Hepatocyte (in vitro differentiated cells): ENCODE measurements at places on chromosomes 5 and 9. TPM values are rescaled to one million over a fixed set of nuclear protein-coding genes. Genes with fewer than 3 reads are reported as not detected.
A peak's percentile ranks its signal among the peaks of the same experiment; 100 is the strongest.

GRCh38 chr9:128701227-128701854 lies 962 bp upstream of the PKN3 start:
- DNase-seq: no peak

- no peak for DNase-seq
These were observed 13.4 kb upstream of the GRHPR start for GRCh38 chr9:37408933-37409710.

- DNase-seq: no peak
These were observed 464.7 kb upstream of the COX7C start for GRCh38 chr5:86152988-86153560.

GRCh38 chr5:98557916-98558315 lies 215.5 kb upstream of the RGMB start:
- DNase-seq: no peak

DNA sequence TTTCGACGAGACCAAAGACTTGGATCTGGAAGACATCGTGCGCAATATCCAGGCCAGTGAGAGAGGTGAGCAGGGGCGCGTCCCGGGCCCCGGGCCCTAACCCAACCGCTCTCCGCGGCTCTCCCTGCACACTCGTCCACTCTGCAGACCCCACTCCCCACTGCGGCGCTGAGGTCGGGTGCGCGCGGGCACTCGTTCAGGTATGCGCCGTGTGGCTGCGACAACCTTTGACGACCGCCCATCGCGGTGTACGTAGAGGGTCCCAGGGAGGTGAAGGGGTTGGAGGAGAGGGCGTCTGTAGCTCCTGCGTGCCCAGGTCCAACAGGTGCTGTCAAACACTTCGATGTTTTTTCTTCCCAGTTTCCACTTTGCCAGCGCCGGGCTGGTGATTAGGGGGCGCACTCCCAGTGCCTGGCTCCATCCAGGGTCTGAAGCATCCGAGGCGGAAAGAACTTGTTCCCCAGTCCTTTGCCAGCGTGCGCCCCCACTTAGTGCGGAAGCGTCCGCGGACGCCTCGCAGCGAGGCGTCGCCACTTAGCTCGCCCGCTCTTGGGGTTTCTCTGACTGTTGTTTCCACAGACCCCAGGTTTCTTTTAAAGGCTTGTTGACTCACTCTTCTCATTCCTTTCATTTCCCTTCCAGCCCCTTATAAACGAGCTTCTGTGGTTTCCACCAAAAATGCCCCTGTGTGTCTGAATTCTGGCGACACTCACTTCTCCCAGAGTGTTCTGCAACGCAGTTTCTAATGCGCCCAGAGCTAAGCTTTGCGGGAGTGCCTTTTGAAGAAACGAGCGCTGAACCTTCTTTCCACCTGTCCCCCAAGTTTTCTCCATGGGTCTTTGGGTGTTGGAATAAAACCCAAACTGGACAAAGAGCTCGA lies 1.6 kb downstream of the NPR3 start:
- DNase-seq: no peak

DNA sequence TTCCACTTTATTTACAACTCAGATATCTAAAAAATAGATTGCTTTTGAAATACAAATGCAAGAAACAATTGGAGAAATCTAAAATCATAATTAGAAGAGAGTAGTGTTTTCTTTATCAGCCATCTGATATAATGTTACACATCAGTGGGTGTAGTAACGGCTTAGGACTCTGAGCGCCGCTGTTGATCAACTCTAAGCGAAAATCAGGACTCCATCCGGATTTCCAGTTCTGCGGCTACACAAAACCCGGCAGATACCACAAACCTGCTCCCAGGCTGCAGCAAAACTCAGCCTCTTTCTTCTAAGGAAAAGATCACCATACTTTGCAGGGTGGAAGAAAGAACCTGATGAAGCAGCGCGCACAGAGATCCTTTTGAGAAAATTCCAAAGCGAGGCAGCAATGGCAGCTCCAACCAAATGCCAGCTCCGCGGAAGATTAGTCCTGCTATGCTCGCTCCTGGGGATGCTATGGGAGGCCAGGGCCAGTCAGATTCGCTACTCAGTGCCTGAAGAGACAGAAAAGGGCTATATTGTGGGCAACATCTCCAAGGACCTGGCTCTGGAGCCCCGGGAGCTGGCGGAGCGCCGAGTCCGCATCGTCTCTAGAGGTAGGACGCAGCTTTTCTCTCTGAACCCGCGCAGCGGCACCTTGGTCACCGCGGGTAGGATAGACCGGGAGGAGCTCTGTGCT lies at the start of gene PCDHGA9:
Gene PCDHGA9 (plus strand): TSS at position 226 of the 691 bp plus-strand sequence. CDS start 175 bp downstream, at position 401.
- DNase-seq: no peak

DNA sequence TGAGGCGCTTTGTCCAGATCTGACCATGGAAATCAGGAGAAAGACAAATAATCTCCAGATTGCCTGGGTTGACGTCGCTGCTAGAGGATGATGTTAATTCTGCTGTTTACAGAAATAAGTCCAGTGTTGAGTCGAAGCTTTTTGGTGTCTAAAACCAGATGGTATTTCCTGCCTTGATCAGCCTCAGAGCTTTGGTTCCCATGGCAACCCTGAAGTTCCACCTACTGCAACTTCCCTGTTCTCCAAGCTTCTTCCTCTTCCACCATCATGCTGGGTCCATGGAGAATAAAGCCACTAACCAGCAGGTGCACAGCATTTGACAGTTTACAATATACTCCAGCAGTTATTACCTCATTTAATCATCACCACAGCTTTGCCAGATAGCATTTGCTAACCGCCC lies 18.0 kb upstream of the GABBR2 start:
- peak; percentile 19 for DNase-seq

DNA sequence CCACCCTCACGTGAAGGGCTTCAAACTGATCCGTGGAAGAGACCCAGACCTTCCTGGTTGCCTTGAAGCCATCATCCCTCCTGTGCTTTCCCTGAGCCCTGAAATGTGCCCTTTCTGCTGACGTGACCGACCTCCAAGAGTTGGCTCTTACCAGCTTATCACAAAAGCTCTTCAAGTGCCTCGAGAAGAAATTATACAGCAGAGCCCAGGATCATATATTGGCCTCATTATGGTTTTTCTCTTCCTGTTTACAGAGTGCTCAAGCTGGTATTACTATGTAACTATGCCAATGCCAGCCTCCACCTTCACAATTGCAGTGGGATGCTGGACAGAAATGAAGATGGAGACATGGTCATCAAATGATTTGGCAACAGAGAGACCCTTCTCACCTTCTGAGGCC lies 66.0 kb downstream of the AOPEP start:
- DNase-seq: no peak

- DNase-seq: no peak
These were observed 6.8 kb downstream of the HAND1 start for GRCh38 chr5:154470947-154471870.

- no peak for DNase-seq
These were observed 161.3 kb downstream of the ZNF608 start for GRCh38 chr5:124584991-124585715.

- DNase-seq: no peak
These were observed 167.7 kb downstream of the GRIA1 start for GRCh38 chr5:153658149-153658548.

- DNase-seq: no peak
These were observed 373.4 kb downstream of the IRX2 start for GRCh38 chr5:2378108-2378507.

DNA sequence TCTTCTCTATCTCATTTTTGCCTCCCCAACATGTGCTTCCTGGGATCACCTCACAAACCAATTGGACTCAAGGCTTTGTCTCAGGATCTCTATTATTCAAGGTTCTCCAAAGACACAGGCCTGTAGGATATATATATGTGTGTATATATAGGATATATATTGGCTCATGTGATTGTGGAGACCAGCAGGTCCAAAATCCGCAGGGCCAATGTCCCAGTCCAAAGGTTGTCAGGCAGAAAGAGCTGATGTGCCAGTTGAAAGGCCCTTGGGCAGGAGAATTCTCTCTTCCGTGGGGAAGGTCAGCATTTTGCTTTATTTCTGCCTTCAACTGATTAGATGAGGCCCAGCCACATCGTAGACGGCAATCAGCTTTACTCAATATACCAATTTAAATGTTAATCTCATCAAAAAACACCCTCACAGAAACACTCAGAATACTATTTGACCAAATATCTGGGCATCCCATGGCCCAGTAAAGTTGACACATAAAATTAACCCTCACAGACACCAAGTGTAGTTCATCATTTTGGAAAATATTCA lies 1.3 kb upstream of the FBLL1 start:
- no peak for DNase-seq

DNA sequence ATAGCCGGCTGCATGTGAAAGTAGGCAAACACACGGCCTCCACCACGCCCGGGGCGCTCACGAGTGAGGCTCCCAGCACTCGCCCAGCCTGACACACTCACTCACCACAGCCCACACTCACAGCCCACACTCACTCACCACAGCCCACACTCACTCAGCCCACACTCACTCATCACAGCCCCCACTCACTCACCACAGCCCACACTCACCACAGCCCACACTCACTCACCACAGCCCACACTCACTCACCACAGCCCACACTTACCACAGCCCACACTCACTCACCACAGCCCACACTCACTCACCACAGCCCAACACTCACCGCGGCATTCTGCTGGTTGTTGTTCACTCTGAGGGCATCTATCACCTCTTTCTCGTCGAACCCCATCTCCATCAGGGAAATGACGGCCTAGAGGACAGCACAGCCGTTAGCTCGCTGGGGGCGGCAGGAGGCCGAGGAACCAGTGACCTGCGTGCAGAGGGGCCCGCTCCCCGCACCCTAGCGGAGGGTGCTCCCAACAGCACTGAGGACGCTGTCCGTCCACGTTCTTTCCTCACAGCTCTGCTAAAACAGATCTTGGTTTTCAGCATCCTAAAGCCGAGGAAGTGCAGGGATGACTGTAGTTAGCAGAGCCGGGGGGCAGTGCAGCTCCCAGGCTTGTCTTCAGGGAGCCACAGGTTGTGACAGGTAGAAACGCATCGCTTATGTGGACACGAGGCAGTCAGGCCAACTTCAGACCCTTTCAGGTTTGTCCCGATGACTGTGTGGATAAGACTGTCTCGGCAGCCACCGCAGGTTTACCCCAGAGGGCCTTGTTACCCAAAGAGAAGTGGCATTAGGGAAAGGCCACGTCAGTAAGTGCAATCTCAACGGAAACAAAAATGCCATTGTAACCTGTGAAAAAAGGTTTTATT lies 21.6 kb downstream of the UBAC1 start:
- no peak for DNase-seq

GRCh38 chr9:114469091-114469853 lies 36.0 kb downstream of the WHRN start:
- DNase-seq: no peak

DNA sequence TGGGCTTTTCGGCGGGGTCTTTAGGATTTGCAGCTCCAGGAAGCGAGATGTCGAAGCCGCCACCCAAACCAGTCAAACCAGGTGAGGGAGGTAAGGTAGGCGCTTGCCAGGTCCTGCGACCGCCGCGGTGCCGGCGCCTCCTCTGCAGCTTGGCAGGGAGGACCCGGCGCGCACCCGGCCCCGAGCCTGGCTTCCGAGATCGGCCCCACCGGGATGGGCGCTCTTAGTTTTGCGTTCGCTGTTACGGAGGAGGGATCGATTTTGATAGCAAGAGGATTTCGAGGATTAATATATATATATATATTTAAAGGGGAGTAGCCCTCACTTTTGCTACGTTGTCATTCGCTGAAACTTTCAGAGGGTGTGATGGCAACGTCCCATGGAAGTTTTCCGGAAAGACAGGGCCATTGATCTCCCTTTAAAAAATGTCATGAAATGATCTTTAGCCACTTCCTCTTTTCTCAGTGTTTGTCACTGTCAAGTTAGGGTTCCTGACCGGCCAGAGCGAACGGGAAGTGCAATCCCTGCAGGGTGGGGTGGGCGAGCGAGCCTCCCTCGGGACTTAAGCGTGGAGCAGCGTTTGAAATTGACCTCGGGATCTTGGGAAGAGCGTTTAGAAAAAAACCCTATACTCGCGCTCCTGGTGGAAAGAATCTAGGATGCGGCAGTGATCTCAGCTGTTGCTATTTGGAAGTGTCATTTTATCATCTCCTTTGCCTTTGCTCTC lies 495 bp downstream of the OSTF1 start:
- peak; percentile 77 for DNase-seq

GRCh38 chr5:97838214-97838613 lies 655.2 kb upstream of the RIOK2 start:
- DNase-seq: no peak

DNA sequence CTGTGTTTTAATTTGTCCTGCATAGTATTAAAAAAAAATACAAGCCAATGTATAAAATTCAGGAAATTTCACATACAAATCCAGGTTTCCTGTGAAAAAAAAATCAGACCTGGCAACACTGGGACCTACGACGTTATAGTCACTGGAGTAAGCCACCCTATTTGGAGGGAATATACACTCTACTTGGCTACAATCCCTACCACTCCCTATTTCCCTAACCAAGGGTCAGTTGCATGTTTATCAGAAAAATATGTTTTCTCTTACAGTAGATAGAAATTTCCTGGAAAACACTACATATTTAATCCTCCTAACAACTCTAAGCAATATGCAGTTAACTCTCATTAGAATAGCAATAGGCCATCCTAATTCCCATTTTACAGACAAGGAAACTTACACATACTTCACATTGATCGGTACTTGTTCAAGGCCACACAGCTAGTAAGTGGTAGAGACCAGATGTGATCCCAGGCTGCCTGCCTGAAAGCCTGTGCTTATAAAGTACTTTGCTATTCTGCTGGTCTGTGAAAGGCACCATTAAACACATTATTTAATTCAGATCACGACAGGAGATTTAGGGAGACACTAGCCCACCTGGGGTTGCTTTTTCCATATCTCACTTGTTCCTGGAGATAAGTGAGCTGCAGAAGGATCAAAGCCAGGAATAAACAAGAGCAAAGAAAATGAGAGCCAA lies 70.8 kb downstream of the MFAP3 start:
- no peak for DNase-seq

DNA sequence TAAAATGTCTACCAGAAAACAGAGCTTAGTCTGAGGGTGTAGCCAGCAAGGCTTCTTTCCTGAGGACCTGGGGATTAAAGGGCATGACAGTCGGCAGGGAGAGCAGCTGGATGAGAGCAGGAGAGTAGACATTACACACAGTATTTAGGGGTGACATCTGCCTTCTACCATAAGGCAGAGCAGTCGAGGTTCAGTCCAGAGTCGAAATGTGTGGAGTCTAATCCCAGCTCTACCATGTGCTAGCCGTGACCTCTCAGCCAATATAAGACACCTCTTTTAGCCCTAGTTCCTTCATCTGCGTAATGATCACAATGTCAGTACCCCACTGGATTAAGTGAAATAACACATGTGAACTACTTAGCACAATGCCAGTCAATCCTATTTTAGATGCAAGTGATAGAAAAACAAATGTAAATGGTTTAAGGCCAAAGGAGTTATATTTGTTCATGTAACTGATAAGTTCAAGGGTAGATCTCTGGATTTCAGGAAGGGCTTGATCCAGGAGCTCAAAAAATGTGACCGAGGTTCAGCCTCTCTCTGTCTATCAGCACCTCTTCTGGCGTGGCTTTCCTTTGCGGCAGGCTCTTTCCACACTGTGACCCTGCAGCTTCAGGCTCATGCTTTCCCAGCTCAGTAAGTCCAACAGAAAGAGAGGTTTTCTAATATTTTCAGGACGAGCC lies 16.2 kb upstream of the CPLX2 start:
- DNase-seq: no peak

ARHGEF37 gene
- 2.0 and 2.3 TPM in 2 replicates for total RNA-seq

RNF224 gene
- 0.68 and 1.4 TPM in 2 replicates for total RNA-seq

RNF208 gene
- total RNA-seq: 1.6 and 2.3 TPM in 2 replicates

FGF18 gene
- total RNA-seq: 1.00 and 2.2 TPM in 2 replicates

LHFPL2 gene
- total RNA-seq: 38.0 and 39.9 TPM in 2 replicates

FYB1 gene
- total RNA-seq: 2.4 and 2.6 TPM in 2 replicates

PCDHA9 gene
- total RNA-seq: 1.5 and 2.5 TPM in 2 replicates
